ENCODE measurements at places on chromosomes 5 and 9.
A peak's percentile ranks its signal among the peaks of the same experiment; 100 is the strongest.

DNA sequence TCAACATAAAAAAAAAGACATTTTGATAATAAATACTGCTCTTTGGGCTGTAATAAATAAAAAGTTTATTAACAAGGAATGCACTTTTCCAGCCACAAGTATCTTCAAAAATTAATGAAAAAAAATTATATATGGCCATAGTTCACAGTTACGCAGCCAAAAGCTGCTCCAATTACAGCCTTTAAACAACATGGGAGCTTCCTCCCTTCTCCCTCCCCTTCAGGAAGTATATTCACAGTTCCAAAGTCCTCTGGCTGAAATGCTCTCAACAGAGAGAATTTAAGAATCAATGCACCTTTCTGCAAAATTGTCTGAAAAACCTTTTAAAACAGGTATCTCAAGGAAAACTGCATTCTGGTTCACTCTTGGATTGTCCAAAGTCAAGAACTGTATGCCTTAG is 5.9 kb downstream of the PLK2 start:
- DNase-seq, result no peak

GRCh38 chr5:27876071-27876470 is 837.7 kb upstream of the CDH9 start:
- no peak for DNase-seq

GRCh38 chr9:105416840-105417239 is 31.0 kb upstream of the FSD1L start:
- no peak for DNase-seq

DNA sequence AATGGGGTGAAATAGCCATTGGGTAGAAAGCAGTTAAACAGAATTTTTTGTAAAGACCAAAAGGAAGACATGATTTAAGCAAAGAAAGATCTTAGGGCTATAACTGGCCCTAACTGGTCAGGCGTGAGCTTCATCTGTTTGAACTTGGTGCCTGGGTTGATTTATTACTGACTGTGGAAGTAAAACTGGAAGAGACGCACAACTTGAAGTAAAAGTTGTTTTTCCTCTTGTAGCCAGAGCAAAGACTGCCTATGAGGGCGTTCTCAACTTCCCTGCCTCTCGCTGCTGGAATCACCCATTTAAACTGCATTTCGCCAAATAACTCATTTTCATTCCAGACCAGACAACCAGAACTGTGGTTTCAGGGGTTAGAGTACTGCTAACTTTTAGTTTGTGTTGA is 1.5 kb downstream of the THBS4 start:
- DNase-seq, result no peak

- no peak for DNase-seq
These were observed 10.3 kb upstream of the STX17 start for GRCh38 chr9:99896119-99896518.

GRCh38 chr5:163453705-163454104 is 6.2 kb downstream of the NUDCD2 start:
- DNase-seq, result no peak

DNA sequence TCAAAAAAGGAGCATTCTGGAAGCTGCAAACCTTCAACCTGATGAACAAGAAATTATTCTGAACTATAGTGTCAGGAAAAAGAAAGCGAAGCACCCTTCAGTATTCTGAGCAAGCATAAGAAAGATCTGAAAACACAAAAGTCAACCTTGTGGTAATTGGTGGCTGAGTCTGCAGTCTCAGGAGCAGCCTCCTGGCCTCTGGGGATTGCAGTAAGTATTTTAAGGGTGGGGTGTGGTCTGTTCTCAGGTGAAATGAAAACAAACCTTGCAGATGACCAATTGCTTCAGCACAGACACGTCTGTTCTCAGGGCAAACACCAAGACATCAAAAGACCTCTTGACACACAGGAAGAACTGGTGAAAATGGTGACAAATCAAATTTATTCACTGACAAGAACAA is 147.8 kb upstream of the RAPGEF1 start:
- no peak for DNase-seq

DNA sequence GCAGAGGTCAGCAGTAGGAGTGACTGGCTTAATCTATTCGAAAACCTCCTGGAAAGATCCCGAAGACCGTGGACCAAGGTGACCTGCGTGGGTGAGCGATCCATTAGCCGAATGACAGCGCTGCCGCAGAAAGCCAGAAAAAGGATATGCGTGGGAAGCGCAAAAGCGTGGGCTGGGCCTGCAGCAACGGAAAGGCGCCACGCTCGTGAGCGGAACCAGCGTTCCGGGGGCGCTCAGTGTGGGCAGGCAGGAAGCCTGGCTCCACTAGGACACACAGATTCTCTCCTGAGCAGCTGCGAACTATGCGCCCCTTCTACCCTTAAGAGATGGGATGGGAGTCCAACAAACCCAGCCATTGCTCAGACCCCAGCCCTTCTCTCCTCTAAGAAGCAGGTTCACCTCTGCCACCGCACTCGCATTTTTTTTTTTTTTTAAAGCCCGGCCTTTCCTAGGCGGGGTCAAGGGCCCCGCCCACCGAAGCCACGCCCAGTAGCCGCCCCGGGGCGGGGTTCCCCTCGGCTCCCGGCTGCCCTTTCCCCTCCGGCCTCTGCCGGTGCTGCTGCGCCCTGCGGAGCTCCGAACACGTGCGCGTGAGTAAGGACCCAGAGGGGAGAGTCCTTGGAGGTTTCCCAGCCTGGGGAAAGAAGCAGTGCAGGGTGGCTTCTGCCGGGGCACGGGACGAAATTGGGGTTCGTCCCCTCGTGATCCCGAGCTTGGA is 19.8 kb upstream of the MATR3 start:
- peak; percentile 74 for DNase-seq

DNA sequence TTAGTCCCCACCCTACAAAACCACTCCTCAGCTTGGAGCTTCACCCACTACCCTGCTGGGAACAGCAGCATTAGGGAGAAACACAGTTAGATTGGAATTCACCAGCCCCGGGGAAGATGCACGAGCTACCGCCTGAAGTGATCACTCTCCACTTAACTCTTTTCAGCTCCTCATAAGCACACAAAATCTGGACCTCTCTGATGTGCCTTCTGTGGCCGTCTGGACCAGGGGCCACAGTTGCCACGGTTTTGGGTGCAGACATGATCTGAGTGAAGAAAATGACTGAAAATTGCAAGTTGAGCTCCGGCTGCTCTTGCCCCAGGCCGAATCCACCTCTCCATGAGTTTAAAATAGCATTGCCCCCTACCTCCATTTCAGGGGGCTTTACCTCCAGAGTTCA is 95.2 kb downstream of the TENT4A start:
- no peak for DNase-seq

GRCh38 chr5:118115791-118116190 is 872.6 kb downstream of the DTWD2 start:
- no peak for DNase-seq

DNA sequence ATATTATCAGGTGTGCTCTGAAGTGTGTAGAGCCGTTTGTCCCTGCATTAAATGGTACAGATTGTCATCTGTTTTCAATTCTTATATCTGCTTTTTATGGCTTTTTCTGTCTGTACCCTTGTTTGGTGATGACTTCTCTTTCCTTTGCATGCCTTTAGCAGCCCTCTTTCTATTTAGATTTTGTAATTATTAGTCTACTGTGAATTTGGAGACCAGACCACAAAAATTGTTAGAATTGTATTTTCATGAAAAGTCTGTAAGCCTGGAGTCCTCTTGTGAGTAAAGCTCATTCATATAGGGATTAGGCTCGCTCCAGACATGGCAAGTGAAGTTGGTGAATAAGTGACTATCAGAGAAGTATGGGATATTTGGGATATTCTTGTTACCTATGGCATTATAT is 41.7 kb downstream of the NFX1 start:
- no peak for DNase-seq

DNA sequence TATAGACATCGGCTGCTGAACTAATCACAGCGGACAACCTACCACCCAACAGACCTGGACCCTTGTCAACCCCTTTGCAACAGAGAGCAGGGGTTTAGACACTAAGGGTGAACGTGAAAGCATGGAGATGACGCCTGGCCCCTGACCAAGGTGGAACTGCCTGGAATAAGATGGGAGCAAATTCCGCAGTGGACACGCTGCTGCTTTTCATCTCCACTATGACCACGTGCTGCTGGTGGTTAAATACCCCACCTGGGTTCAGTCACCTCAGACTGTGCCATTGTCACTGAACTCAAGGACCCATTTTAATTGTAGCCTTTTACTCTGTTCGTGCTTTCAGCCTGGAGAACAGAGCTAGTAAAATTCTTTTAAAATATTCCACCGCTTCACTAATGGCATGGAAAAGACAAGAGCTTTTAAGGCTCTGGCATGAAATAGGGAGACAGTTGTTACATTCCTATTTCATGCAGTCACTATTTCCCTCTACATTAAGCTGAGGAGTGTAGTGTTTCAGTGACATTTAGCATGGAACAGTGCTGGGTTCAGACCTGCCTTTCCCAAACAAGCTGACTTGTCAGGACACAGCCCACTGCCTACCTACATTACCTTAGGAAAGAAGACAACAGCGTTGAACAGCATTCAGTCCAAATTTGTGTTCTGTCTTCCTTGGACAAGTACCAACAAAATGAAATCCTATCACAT is 96.8 kb downstream of the ANKRD18B start:
- no peak for DNase-seq

- DNase-seq, result no peak
These were observed 9.2 kb downstream of the NADK2 start for GRCh38 chr5:36232533-36232932.

- no peak for DNase-seq
These were observed 73.6 kb upstream of the ALDH1B1 start for GRCh38 chr9:38318759-38319495.

DNA sequence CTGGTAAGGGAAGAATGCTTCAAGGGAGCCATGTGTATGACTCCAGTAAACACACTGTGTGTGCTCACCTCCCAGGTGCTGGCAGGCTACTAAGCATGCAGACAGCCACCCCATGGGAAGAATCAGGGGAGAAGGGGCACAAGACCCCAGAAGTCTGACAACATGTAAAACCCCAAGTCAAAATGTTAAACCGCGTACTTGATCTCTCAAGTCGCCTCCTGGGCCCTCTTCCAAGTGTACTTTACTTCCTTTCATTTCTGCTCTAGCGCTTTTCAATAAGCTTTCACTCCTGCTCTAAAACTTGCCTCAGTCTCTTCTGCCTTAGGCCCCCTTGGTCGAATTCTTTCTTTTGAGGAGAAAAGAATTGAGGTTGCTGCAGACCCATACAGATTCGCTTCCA is 31.3 kb downstream of the DAPK1 start:
- no peak for DNase-seq

DNA sequence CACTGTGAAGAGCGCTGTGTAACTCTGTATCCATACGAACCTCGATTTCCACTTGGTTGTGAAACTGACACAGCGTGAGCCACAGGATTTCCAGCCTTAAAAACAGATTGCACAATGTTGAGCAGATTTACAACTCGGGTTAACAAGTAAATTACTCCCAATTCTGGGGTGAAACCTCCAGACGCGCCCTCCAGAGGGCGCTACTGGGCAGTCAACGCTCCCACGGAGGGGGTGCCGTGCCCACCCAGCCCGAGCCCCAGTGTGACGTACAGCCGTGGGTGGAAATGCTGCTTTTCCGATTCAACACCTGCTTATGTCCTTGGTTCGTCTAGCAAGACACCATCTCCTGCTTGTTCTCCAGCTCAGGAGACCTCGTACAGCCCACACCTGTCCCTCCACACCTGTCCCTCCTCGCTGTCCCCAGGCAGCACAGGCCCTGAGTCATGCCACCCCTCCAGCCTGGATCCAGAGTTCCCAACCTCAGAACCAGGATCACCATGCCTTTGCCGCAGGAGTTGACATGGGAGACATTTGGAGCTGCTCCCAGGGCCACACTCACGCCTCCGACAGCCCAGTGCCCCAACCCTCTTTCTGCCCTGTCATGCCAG is 34.4 kb upstream of the SLC6A3 start:
- DNase-seq, result peak; percentile 85

- no peak for DNase-seq
These were observed 22.4 kb downstream of the DDX31 start for GRCh38 chr9:132647355-132647754.

- no peak for DNase-seq
These were observed 56.0 kb upstream of the RARS1 start for GRCh38 chr5:168430296-168430695.

DNA sequence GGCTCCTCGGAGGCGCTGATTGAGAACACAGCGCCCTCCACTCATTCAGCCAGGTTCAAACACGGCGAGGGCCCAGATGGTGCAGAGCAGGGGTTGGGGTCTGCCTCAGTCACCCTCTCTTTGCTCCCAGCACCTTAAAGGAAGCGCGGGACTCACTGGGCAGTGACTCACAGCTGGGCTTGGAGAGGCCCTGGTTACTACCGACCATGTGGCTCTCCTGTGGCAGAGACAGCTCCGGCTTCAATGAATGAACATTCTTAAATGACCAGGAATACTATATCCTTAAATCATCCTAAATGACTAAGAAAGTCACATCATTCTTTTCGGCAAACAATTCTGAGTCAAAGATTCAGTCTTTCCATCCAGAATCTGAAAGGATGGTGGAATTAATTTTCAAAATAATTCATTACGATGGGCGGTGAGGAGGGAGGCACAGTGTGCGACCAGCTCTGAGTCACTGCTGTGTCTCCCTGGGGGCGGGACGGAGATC is 1.6 kb upstream of the INPP5E start:
- DNase-seq, result no peak

GRCh38 chr9:116377179-116377798 is 223.7 kb downstream of the PAPPA start:
- no peak for DNase-seq

DNA sequence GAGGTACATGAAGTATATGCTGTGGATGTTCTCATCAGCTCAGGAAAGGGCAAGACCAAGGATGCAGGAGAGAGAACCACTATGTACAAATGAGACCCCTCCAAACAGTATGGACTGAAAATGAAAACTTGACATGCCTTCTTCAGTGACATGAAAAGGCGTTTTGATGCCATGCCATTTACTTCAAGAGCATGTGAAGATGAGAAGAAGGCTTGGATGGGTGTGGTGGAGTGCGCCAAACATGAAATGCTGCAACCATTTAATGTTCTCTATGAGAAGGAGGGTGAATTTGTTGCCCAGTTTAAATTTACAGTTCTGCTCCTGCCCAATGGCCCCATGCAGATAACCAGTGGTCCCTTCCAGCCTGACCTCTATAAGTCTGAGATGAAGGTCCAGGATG is 47.7 kb downstream of the SEMA4D start:
- no peak for DNase-seq

DNA sequence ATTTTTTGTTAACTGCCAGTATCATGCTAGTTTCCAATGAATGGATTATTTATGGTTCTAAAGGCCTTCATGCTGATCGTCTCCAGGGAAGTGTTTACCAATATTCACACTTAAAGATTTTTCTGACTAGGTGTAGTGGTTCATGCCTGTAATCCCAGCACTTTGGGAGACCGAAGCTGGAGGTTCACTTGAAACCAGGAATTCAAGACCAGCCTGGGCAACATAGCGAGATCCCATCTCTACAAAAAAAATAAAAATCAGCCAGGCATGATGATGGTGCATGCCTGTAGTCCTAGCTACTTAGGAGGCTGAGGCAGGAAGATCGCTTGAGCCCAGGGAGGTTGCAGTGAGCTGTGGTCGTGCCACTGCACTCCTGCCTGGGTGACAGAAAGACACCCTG is 43.5 kb downstream of the FAM13B start:
- DNase-seq, result no peak

- peak; percentile 34 for DNase-seq
These were observed 6.8 kb downstream of the SLC36A1 start for GRCh38 chr5:151454166-151454565.

GRCh38 chr9:129464972-129465833 is 155.7 kb downstream of the C9orf50 start:
- no peak for DNase-seq

- peak; percentile 96 for DNase-seq
These were observed 12.9 kb downstream of the RGS14 start for GRCh38 chr5:177370488-177371119.

Data from HuH-7 (cell line).